ENCODE measurements at places on chromosomes 7 and 10.

DNA sequence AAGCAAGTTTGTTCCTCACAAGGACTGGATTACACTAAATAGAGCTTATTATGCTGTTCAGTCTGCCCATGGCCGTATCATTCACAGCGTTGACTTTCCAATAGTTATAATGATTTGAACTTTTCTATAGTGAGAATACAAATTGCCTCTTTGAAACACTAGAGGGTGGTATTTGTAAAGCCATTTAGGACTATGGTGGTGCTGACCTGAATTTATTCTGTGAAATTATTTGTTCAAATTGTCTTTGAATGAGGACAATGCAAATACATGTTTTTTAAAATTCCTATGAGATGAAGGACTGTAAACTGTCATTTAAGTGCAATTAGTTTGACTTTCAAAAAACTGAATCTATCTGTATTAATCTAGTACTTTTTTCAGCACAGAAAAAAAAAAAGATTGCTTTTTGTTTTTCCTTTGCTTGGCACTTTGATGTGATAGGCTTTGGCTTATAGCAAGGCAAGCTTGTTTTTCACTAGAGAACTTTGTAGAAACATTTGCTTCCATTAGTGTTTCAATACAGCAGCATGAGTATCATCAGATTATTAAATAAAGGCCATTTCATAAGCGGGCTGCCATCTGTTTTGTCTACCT, 122.7 kb upstream of the TMEM229A start:
- no peak for DNase-seq

- DNase-seq: no peak
Measured at GRCh38 chr10:132404169-132404880, 7.3 kb downstream of the PWWP2B start.

- no peak for DNase-seq
Measured at GRCh38 chr7:100189061-100189460, 11.3 kb downstream of the STAG3 start.

DNA sequence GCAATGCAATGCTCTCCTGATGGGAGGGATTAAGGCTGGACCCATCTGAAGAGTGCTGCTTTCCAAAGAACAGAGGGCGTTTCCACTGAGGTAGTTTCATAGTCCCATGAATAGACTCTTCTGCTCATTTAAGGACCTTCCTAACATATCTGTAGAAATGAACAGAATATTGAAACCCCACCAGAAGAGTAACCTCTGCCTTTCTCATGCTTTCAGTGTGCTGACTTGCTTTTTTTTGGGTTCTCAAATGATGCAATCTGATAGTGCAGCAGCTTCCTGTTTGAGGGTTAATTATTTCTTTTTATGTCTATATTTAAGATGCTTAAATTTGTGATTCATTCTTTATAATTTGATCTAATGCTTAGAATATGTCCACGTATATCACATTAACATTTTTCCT, 82.2 kb downstream of the GATA3 start:
- DNase-seq: no peak

GRCh38 chr10:12228851-12229250, 32.9 kb downstream of the CDC123 start:
- no peak for DNase-seq

DNA sequence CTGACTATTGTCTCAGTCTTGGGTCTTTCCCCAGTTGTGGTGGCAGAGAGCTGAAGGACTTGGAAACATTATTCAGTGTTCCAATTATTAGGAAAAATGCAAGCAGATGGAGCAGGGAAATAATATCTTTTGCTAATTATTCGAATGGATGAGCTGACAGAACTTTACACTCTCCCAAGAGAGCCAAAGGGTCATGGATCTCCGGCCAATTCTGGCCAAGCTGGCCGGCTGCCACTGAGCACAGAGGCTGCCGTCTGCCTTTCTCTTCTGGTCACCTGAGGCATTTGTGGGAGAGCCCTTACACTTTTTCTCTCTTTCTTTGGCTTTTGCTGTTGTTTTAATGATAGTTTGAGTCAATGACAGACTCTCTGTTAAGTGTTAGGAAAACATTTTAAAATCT, 22.2 kb upstream of the CNTNAP2 start:
- no peak for DNase-seq

DNA sequence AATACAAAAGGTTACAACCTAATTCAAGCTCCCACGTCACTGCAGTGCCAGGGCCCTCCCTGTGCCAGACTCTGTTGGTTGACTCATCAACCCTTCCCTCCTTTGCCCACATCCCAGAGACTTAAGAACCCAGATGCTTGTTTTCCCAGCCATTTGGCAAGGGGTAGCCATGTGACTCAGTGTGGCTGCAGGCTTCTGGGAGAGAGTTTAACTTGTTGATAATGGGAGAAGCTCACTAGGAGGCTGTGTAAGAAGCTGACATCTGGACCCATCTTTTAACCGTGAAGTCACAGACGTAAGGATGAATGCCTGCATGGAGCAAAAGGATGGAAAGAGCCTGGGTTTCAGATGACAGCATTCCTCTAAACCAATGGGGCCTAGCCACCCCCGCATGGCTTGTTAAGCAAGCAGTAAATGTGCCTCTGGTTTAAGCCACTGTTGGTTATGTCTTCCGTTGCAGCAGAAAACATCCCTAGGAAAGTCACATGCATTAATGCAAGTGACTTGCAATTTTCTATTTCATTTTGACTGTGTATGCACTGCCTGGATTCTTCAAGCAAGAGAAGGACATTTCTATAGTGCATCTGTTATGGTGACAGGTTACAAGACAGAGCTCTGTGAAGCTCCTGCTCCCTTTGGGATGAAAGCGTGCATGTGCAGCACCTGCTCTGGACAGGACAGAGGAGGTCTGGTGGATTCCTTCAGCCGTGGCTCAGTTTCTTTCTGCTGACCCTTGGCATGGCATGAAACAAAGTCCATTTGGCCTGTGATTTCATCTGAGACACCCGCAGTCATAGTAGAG, 57.5 kb upstream of the CREB5 start:
- peak; percentile 87 for DNase-seq

DNA sequence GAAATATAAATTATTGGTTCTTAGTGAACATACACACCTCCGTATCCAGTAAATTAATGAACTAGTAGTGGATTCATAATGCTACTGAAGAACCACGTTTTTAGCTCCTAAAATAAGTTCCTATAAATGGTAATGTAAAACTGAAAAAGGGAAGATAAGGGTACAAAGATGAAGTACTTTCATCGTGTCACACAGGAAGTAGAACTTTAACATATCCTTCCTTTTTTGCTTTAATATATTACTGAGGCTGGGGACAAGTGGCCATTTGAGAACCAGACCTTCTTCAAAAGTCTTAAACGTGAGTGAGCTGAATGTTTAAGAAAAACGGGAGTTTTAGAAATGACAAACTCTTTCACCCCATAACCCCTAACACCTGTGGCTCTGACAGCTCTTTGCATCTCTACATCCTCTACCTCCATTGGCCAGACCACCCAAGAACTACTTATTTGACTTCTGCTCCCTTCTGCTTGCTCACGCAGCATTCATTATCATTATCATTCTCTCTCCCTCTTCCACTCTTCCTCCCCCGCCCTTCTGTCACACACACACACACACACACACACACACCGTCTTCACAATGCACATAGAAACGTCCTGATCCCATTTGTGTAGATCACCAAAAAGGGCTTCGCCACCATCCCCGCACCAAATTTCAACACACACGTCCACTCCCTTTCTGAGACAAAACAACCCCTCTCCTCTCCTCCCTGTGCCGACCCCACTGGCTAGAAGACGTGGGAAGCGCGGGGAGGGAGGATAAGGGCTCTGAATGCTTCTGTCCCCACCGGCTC, 677 bp downstream of the SKAP2 start:
- DNase-seq: no peak

DNA sequence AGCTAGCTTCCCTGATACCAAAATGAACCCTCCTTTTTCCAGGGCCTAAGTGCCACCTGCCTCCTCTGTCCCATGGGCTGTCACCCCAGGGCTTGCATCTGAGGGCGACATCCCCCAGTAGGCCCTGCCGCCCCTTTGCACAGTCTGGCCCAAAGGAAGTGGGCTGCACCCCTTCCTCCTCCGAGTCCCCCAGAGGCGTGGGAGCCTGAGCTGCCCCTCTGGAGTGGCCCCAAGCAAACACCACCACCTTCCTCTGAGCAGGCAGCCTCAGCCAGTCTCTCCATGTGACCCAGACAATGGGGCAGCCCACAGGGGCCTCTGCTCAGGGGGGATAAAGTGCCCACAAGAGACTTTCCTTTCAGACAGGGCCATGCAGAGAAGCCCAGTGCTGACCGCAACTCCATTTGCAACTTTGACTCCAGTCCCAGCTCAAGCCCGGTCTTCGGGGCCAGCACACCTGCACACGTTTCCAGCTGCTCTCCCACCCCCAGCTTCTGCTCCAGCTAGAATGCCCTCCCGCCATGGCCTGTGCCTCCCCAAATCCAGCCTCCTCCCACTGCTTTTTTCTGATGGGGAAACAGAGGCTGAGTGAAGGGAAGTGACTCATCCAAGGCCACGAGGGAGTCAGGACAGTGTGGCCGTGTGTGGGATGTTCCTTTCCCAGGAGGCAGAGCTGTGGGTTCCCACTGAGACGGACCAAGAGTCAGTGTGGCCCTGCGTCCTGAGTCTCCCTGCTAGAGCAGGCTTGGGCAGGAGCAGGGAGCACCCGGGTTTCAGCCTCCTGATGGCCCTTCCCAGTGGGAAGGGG, 111.9 kb downstream of the ZMIZ1 start:
- no peak for DNase-seq

DNA sequence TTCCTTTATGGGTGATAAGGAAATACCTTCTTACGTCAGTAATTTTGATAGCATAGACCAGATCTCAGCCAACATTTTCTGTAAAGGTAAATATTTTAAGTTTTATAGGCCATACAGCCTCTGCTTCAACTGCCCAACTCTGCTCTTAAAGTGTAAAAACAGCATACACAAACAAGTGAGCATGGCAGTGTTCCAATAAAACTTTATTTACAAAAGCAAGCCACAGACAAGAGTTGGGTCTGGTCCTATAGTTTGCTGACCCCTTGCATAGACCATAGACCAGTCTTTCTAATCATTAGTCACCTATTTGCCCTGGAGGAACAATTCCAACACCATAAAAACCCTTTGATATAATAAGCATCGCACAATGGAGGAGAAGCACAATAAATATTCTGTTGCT, 398.8 kb downstream of the SFMBT2 start:
- no peak for DNase-seq

GRCh38 chr7:105136221-105136620, 122.2 kb downstream of the KMT2E start:
- no peak for DNase-seq

DNA sequence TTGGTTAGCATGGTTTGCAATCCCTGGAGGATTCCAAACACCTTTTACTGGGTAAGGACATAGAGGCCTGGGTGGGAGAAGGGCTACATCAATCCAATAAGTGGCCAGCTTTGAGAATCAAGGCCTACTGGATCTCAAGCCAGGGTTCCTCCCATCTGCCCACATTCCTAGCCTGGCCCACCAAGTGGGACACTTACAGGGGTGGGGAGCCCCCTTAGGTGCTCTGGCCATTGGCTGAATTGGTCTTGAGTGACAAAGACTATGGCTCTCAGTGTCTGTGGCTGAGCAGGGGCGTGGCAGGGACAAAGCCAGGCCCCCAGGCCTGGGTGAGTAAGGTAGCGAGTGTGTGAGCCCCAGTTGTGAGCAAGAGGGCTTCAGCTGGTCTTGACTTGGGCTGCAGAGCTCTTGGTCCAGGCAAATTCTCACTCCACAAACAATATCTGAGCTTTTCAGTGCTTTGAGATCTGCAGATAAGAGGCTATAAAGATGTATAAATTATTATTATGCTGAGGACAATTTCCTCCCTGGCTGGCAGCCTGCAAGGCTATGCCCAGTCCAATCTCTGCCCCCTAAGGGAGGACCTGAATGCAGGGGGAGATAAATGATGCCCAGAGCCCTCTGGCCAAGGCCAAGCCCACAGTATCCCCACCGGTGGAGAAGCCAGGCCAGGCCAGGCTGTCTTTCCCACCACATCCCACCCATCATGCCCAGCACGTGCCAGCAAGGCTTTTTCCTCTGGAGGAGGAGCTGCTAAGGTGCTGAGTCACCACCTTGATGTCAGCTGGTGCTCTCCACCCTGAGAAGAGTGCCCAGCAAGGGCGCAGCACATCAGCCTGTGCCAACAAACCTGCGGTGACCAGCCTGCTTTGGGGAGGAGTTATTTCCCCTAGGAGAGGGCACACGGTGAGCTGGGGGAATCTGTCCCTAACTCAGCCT, 80.7 kb upstream of the DUSP5 start:
- no peak for DNase-seq

DNA sequence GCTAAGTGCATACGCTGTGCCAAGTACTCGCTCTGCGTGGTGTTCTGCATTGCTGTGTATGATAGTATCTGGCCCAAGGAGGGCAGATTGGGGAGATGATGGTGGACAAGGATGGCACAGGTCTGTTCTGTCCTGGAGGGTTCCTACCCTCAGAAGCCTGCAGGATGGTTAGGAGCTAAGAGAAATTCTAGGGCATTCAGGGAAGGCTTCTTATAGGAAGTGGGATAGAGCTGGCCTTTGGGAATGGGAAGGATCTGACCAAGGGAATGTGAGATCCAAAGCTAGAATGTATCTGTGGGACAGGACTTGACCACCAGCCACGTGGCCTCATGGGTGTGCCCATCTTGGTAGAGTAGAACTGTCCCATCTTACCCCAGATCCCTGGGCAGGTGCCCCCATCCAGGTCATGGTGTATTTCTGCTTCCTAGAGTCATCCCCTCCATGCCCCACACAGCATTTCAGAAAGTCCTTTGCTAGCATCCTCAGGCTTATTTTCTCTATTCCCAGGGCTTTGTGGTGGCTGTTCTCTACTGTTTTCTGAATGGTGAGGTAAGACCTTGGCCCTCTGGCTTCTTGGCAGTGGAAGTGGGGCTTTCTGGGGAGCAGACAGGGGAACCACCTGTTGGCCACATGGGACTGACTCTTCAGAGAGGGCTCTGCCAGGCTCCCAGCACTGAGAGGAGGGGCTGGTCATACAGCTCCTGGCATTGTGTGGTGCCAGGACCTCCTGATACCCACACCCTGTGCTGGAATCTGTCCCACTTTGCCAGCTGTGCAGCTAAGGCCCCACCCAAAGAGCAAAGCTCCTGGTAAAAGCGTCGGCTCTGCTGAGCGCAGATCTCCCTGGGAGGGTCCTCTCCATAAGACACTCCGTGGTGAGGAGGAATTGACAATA, 52.5 kb downstream of the ADCYAP1R1 start:
- no peak for DNase-seq
